Panc1 (cell line): ENCODE measurements at places on chromosomes 16 and 17.

GRCh38 chr17:12613566-12613965 lies 52.1 kb upstream of the MYOCD start:
- DNase-seq: no peak

GRCh38 chr17:34474706-34475105 lies 104.7 kb upstream of the TMEM132E start:
- no peak for DNase-seq

DNA sequence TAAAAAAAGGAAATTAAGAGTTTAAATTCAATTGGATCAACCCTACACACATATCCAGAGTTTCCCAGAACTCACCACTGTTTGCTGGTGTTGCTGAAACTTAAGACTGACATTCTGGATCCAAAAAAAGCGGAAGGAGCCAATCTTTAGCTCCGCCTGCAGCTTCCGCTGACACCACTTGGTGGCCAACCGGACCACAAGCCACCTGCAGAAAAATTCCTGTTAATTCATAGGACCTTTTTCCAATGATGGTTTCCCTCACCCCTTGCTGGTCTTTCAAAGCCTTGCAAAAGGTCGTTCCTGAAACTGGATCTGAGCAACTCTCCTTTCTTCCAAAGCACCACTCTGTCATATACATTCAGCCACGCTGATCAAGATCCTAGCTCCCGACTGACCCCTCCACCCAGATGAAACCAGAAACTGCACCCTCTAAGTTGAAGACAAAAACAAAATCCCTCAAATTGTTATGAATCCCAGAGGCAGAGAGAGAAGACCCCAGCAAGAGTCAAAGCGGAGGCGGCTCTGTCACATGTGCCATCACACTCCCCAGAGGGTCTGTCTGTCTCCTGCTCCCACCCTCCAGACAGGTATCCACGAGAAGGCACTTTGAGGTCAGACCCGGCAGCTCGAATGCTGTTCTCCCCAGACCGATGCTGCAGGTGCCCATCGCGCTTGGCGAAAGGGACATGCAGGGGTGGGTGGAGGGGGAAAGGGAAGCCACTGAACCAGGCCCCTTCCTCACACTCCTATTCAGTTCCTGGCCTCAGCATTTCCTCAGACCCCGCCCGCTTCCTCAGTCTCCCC lies 773 bp downstream of the BLTP2 start:
- DNase-seq: no peak

GRCh38 chr16:20614186-20615141 lies 38.3 kb upstream of the ACSM2B start:
- DNase-seq: no peak

- no peak for DNase-seq
Measured at GRCh38 chr17:27381007-27381501, 75.2 kb upstream of the KSR1 start.

DNA sequence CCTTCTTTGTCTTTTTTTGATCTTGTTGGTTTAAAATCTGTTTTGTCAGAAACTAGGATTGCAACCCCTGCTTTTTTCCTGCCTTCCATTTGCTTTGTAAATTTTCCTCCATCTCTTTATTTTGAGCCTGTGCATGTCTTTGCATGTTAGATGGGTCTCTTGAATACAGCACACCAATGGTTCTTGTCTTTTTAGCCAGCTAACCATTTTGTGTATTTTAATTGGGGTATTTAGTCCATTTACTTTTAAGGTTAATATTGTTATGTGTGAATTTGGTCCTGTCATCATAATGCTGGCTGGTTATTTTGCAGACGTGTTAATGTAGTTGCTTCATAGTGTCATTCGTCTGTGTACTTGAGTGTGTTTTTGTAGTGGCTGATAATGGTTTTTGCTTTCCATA lies 26.2 kb downstream of the NFATC3 start:
- no peak for DNase-seq

DNA sequence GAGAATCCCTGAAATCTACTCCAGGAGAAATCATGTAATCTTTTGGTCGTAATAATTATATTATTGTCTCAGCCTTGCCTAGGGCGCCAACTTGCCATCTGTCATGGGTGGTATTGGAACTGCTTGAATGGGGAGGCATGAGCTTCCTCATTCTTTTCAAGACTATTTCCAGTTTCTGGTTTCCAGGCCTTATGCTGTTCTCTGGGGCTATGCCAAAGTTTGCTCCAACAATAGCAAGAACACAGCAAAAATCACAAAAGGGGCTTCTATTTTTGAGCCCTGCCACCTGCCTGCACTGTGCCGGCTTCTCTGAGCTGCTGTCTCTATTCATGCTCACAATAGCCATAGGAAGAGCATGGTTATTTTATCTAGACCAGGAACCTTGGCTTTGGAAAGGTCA lies 111.7 kb downstream of the SPECC1 start:
- DNase-seq: no peak

DNA sequence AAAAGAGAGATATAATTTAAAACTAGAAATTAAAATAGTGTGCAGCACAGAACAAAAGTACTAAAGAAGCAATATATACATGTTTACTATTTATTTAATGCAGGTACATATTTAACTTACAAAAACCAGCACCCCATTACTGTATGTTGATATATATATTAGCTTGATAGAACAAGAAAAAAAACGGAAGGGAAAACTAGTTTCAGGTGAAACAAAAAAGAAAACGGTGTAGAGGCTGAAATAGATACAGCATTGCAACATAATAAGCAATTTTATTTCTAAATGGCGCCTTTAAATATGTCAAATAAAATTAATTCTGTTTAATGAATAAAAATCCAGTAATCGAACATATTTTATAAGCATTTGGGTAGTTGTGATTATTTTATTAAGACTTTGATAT lies 3.9 kb downstream of the HNF1B start:
- DNase-seq: no peak

- no peak for DNase-seq
Measured at GRCh38 chr17:50517504-50518383, 9.5 kb downstream of the MYCBPAP start.

DNA sequence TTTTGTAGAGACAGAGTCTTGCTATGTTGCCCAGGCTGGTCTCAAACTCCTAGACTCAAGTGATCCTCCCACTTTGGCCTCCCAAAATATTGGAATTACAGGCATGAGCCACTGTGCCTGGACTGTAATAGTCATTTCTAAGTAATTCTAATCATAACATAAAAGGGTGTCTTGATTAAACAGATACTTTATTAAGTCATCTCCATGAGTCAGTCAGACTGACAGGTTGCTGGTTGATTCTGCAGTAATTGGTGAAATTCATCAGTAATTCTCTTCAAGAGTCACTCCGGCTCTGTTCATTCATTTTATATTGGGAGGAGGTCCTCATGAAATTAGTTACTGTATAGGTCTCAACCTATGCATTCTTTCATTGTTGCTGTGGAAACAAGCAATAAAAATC lies 85.6 kb downstream of the SPECC1 start:
- no peak for DNase-seq

- DNase-seq: no peak
Measured at GRCh38 chr16:27792486-27793248, 242.7 kb downstream of the KATNIP start.

GRCh38 chr16:15450624-15451023 lies 16.2 kb downstream of the BMERB1 start:
- no peak for DNase-seq

- no peak for DNase-seq
Measured at GRCh38 chr16:48676836-48677235, 66.9 kb upstream of the N4BP1 start.

DNA sequence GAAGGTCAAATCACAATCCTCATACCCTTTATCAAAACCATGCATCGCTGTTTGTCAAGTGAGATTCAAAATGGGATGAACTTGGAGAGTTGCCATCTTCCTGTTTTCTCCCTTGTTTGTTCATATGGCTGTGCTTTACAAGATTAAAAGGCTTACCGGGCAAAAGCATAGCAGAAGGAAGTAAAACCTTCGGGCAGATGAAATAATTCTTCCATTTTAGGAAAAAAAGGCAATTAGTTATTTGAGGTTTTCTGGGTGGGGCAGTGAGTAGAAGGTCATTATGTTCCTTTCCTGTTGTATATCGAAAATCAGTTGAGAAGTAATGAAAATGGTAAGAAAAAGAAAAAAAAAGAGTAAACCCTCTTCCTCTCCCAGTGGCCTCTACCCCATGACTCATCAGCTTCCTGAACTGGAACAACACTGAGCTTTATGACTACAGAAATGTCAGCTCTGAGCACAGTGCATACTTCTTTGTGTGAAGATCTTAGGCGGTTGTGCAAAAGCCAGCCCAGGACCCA lies 369.2 kb downstream of the CDH13 start:
- DNase-seq: no peak

DNA sequence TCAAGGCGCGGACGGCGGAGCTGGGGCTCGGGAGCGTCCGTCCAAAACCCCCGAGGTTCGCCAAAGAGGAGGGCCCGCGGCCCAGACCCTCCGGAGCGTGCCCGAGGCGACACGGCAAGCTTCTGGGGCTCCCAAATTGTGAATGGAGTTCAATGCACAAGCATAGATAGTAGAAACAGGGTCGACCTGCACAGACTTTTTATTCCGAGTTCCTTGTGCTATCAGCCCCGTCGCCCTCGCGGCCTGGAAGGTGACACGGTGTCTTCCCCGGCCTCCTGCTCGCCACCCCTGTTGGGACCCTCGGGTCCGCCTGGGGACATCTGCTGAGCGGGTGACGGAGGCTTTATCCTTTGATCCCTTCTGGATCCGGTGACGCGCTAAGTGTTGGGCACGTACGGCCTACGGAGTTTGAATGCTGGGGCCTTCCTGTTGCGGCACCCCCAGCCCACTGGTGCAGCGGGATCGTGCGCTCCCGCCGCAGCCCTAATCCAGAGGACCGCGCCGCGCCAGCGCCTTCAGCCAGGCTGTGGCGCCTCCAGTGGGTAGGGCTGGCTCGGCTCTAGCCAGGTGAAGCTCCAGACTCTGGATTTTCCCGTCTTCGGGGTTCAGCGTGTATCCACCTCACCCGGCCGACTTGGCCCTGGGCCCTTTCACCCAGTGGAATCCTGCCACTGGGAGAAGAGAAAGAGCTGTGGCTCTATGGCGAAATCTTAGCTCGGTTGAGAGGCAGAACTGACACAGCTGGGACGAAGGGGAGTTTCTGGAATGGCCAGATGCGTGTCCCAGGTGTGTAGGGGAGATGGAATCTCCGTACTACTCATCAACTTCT lies 17.0 kb upstream of the NTN1 start:
- no peak for DNase-seq

GRCh38 chr16:85361441-85362118 lies 249.3 kb upstream of the CIBAR2 start:
- DNase-seq: no peak

- DNase-seq: no peak
Measured at GRCh38 chr16:67249178-67250044, 632 bp downstream of the SLC9A5 start.
